ENCODE measurements at places on chromosomes 2 and 18.

- DNase-seq = no peak
These were observed 403.3 kb upstream of the NETO1 start for GRCh38 chr18:73270920-73271634.

DNA sequence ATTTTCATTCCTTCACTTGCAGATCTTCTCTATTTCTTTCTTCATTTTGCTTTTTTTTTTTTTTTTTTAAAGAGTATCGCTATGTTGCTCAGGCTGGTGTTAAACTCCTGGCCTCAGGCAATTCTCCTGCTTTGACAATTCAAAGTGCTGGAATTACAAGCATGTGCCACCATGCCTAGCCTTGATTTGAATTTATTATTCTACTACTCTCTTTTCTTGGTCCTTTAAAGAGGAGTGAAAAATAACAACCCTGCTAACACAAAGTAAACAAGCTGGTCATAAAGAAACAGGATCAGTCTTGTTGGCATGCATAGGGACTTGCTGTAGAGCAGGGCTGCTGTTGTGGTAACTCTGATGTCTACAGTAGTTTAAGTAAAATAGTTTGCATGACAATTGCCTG, 1615.3 kb upstream of the ZEB2 start:
- no peak for DNase-seq

GRCh38 chr2:179255129-179255528, 9.5 kb downstream of the SESTD1 start:
- no peak for DNase-seq

GRCh38 chr18:26637324-26637723, 89.0 kb upstream of the KCTD1 start:
- DNase-seq = no peak

DNA sequence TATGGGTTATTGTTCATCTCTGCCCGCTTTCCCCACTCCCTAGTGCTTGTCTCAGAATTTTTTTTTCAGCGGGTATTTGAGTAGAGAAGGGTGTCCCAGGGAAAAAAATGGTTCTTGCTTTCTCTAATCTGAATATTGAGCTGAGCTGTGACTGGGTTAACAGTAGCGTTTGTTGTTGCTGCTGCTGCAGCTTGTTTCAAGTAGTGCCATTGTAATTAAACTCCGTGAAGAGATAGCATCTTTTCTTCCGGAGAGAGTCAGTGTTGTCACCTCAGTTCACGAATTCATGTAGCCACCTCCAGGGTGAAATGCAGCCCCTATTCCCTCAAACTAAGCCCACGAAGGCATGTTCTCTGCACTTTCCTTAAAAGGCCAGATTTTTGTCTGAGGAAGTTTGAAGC, 1.5 kb upstream of the AAK1 start:
- no peak for DNase-seq

DNA sequence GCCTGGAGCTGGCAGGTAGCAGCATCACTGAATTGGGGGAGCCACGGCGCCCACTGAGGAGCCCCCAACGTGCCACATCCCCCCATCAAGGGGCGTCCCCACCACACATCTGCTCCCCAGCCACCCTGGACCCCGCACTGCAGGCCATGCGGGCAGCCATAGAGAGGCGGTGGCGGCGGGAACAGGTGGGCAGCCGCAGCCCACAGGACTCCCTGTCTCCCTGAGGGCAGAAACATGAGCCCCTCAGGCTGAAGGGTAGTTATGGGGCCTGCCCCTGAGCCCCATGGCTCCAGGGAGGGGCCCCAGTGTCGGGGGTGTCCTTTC, 26.6 kb downstream of the CROCC2 start:
- DNase-seq = no peak

- DNase-seq = no peak
These were observed 81.6 kb downstream of the FBXO15 start for GRCh38 chr18:74066018-74066417.

DNA sequence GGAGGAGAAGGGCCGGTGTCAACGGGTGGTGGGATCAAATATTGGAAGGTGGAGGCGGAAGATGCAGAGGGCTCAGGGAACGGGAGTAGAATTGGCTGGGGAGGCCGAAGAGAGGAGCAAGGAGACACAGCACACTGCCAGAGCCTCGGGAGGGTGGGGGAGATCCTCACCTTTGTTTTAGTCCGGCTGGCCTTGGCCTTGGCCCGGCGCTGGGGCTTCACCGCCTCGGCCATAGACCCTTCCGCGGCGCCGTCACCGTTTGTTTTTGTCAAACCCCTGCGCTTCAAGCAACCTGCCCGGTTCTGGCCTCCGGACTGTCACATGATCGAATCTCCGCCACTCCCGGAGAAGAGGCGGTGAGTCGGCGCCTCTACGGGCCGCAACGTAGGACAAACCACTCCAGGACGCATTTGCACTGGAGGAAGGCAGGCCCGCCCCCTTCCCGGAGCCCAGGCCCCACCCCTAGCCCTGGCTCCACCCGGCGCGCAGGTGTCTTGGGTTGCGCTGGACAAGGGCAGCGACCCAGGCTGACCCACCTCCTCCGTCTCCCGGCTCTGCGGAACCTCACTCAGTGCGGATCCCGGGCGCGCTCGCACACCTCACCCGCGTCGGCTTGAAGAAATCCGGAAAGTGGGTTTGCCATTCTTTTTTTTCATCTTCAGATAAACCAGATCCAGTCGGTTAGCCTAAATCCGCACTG, at the start of gene EPG5:
TSS of gene EPG5 (minus strand) at position 323 of the 700 bp plus-strand sequence. CDS start at position 233, 90 bp downstream.
- DNase-seq = peak; percentile 85

DNA sequence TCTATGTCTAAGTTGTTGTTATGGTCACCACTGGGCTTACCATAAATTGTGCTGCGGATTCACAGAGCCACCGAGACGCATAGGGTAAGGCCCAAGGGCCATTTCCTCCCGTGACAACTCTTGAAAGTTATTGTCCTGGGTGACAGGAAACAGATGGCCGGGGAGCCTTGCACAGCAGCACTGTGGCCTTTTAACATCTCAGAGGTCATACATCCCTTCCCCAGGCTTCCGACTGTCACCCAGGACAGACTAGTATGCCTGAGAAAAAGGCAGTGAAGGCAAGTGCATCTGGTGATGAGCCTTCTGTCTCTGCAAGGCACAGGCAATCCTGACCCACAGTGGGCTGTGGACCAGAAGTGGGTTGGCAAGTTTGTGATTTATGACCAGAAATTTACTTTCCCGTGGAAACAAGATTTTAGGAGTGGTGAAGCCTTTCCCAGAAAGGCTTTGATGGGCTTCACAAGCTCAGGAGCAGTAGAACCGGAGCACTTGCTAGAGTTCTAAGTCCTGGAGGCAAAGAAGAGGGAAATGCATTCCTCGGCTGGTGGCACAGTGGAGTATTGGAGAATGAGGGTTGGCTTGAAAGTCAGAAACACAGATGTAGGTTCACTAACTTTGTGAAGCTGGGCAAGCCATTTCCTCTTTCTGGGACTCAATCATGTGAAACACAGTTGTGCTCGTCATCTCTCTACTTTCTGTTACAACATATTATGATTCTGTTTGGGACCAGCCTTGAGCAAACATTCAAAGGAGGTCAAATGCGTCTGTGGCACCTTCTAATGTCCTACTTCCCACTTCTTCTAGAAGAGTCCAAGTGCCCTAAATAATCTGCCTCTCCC, 2.0 kb upstream of the CAPN14 start:
- DNase-seq = no peak

- no peak for DNase-seq
These were observed 91.6 kb downstream of the TTC27 start for GRCh38 chr2:32719430-32719829.

GRCh38 chr2:230849633-230850357, 14.9 kb upstream of the ITM2C start:
- peak; percentile 58 for DNase-seq

GRCh38 chr2:152626911-152627339, 90.3 kb downstream of the PRPF40A start:
- DNase-seq = no peak

- no peak for DNase-seq
These were observed 58.4 kb downstream of the NGEF start for GRCh38 chr2:232954691-232955090.

DNA sequence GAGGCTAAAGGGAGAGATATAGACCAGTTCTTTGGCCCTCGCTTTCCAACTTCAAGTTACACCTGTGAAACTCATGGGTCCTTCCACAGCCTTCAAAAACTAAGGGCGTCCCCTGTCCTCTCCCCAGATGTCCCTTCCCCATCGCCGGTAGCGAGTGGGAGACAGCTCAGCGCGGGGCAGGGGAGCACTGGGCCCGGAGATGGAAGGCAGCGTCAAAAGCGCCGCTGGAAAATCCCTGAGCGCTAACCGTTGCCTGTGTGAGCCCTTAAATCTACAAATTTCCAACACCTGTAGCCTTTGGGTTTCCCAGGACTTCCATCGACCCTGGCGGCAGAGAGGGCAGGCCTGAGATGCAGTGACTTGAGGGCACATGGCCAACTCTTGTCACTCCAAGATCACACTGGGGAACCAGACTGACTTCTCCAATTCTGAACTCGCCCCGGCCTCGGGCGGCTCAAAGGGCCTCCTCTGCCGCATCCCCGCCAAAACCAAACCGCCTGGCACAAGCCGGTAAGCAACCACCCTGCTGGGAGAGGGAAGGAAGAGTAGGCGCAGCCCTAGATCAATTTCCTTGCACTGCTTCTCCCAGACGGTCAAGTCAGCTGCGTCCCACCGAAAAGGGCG, 879 bp upstream of the EPAS1 start:
- no peak for DNase-seq

- no peak for DNase-seq
These were observed 122.5 kb downstream of the ARHGAP15 start for GRCh38 chr2:143251681-143252080.

DNA sequence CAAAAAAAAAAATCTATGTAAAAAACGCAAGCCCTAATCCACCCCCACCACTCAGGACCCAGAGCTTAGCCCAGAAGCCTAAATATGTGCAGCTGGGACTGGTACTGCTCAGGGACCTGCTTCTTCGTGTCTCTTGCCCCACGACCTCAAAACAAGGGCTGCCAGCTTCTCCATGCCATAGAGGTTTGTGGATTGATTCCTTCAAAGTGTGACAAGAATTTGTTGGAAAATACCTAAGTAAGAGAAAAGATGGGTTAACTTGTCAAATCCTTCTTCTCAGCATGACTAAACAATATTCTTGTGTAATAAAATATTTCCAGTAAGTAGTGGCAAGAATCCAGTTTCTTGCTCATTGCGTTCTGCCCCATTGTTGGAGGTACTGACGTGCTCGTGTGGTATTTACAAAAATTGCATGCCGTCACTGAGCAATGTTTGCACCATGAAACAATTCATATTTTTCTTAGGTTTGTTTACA, 825 bp upstream of the SCYGR1 start:
- DNase-seq = no peak

- DNase-seq = no peak
These were observed 12.0 kb downstream of the RUFY4 start for GRCh38 chr2:218081063-218081462.

- DNase-seq = no peak
These were observed 196.9 kb downstream of the ICOS start for GRCh38 chr2:204133476-204133875.

DNA sequence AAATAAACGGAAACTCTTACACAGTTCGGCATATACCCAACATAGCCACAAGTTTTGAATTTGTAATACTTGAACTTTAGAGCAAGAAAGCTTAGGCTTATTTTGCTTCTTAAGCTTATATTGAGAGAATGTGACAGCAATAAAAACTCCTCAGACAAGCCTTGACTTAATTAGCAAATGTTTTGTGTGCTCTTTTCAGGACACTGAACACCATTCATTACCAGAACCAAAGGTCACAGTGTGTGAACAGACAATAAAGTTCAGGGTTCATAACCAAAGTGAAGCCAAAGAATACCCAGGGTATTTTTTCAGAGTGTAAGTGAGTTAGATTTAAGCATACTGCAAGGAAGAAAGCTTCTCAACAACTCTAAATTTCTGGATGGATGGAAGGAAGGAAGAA, 605.8 kb downstream of the METTL4 start:
- DNase-seq = no peak

DNA sequence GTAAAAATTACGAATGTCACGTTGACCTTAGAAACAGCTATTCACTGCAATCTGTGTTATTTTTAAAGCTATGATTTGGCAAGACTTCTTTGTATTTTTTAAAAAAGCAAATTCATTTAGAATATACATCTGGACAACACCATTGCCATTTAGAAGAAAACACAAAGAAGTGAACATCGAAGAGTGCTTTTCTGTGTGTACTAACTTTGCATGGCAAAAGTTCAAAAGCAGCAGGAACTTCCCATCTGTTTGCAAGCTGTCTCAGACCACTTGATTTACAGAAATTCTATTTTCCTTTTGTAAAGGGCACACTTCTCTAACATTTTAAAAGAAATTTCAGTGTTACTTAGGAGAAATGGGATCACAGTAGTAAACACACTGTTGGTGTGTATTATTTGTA, 145.9 kb downstream of the CALCRL start:
- no peak for DNase-seq

- DNase-seq = no peak
These were observed 32.9 kb upstream of the FZD5 start for GRCh38 chr2:207802650-207803049.
